H1 (cell line): ENCODE measurements at places on chromosomes 12 and 14. TPM values are rescaled to one million over a fixed set of nuclear protein-coding genes. Genes with fewer than 3 reads are reported as not detected.
A peak's percentile ranks its signal among the peaks of the same experiment; 100 is the strongest.

GRCh38 chr12:118866346-118866745 is 115.0 kb upstream of the SRRM4 start:
- H3K4me3 ChIP-seq, result no peak overlapping the region
- H3K36me3 ChIP-seq, result no peaks in the 10 kb centered on the region
- no peaks in the 10 kb centered on the region for H3K27me3 ChIP-seq
- 0 out of 2 replicates have a peak, but pooled peaks cover 2% of the 10 kb centered on the region for H3K4me1 ChIP-seq
- DNase-seq, result peak; percentile 62

DNA sequence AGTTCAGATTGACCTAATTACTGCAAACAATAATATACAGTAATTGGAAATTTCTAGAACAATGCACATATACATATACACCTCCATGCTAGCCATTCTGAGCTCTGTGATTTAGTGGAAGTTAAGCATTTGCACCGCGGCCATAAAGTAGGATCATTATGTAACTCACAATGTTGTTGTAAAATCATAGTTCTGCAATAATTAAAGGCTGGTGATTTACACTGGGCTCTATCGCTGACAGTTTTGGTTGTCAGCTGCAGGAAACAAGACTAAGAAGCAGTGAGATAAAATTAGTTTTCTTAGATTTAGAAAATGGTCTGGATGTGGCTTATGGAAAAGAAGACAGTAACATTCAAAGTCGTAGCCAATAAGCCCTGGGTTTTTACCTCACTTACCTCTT is 776.3 kb downstream of the TMEM121 start:
- H3K36me3 ChIP-seq, result no peaks in the 10 kb centered on the region
- H3K4me1 ChIP-seq, result no peaks in the 10 kb centered on the region
- H3K4me3 ChIP-seq, result no peak overlapping the region
- DNase-seq, result no peak

GRCh38 chr12:9118158-9118557 is 2.4 kb upstream of the A2M start:
- H3K36me3 ChIP-seq, result no peaks in the 10 kb centered on the region
- H3K4me3 ChIP-seq, result no peak overlapping the region
- no peaks in the 10 kb centered on the region for H3K27me3 ChIP-seq
- H3K4me1 ChIP-seq, result no peaks in the 10 kb centered on the region
- H3K27ac ChIP-seq, result no peak overlapping the region

- H3K27me3 ChIP-seq, result no peaks in the 10 kb centered on the region
- no peaks in the 10 kb centered on the region; the same call in 1 of the 2 replicates for H3K4me1 ChIP-seq
- no peak for DNase-seq
- H3K36me3 ChIP-seq, result no peaks in the 10 kb centered on the region
- H3K27ac ChIP-seq, result no peak overlapping the region
- H3K4me3 ChIP-seq, result no peak overlapping the region
Observed at GRCh38 chr14:95269493-95269892, 50.2 kb downstream of the CLMN start.

GRCh38 chr14:103058164-103059055 is 1.1 kb upstream of the CDC42BPB start:
- DNase-seq, result no peak
- peak overlapping the region; percentile 54 for H3K4me3 ChIP-seq
- H3K4me1 ChIP-seq, result no peaks in the 10 kb centered on the region
- H3K27me3 ChIP-seq, result no peaks in the 10 kb centered on the region
- no peak overlapping the region for H3K27ac ChIP-seq
- H3K36me3 ChIP-seq, result no peaks in the 10 kb centered on the region

GRCh38 chr14:61537563-61538463 is 157.5 kb upstream of the HIF1A start:
- no peak for DNase-seq
- H3K36me3 ChIP-seq, result no peaks in the 10 kb centered on the region
- peaks cover 13% of the 10 kb centered on the region; the same call in 1 of the 2 replicates for H3K4me1 ChIP-seq
- H3K27ac ChIP-seq, result peak overlapping the region; percentile 54; the same call in 1 of the 2 replicates

DNA sequence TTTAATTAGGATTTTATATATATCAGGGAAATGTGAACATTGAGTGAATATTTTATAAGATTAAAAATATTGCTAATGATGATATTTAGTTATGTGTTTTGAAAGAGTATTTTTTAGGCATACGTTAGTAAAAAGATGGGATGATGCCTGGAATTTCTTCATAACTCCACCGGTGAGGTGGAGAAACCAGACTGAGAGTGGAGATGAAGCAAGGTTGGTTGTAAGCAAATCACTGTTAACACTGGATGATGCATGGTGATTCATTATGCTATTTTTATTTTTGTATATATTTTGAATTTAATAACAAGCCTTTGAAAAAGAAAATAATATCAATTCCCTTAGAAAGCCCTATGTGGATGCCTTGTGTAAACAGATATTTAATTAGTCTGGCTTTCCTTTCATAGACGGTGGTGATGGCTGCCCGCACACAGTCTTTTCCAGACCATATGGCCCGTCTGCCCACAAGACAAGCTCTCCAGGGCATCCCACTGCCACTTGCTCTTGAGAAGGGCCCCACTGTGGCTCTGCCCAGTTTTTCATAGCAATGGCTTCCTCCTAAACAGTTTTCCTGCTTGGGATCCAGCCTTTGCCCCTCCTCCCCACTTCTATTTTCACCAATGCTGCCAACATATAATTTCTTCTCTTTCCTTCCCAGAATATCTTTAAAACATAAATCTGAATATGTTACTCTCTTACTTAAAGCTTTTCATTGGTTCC is 95.4 kb downstream of the HELB start:
- H3K4me3 ChIP-seq, result no peak overlapping the region
- H3K36me3 ChIP-seq, result no peaks in the 10 kb centered on the region
- no peak overlapping the region for H3K27ac ChIP-seq
- H3K27me3 ChIP-seq, result no peaks in the 10 kb centered on the region
- no peak for DNase-seq

GRCh38 chr12:67039995-67040860 is 228.9 kb upstream of the CAND1 start:
- no peak overlapping the region for H3K4me3 ChIP-seq
- H3K36me3 ChIP-seq, result no peaks in the 10 kb centered on the region
- no peak overlapping the region for H3K27ac ChIP-seq
- no peaks in the 10 kb centered on the region for H3K27me3 ChIP-seq
- H3K4me1 ChIP-seq, result no peaks in the 10 kb centered on the region

- DNase-seq, result no peak
- H3K36me3 ChIP-seq, result no peaks in the 10 kb centered on the region
- no peak overlapping the region for H3K27ac ChIP-seq
- H3K4me1 ChIP-seq, result no peaks in the 10 kb centered on the region
- H3K4me3 ChIP-seq, result no peak overlapping the region
Observed at GRCh38 chr12:100484891-100485471, 11.3 kb downstream of the NR1H4 start.

DNA sequence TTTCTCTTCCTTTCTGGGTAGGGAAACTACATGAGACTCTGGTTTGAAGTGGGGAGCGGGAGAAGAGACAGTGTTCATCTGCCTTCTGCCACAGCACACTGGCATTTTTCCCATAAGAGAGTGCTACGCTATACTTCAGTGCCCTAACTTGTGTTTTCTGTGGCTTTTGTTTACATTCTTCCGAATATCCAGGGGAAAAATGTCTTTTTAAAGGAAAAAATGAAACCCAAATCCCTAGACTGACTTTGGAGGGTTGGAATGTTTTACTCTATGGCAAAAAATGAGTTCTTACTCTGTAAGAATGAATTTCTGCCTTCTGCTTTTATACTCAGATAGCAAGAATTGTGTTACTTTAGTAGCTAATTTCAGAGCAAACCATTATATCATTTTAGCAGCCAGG is 88.1 kb upstream of the TMEM263 start:
- peaks cover 5% of the 10 kb centered on the region for H3K4me1 ChIP-seq
- no peaks in the 10 kb centered on the region for H3K27me3 ChIP-seq
- peaks cover 5% of the 10 kb centered on the region; the same call in 1 of the 2 replicates for H3K36me3 ChIP-seq
- H3K27ac ChIP-seq, result no peak overlapping the region

- peak within 1 kb of the TSS; percentile 54 for H3K4me3 ChIP-seq
- H3K36me3 ChIP-seq, result no peaks in the 10 kb centered on the region
- H3K4me1 ChIP-seq, result peaks cover 24% of the 10 kb centered on the region
- H3K27ac ChIP-seq, result 0 out of 2 replicates have a peak within 1 kb of the TSS, but pooled peaks have one; percentile 6
- peaks cover 9% of the 10 kb centered on the region for H3K27me3 ChIP-seq
Observed at GRCh38 chr12:125185740-125186470, 120.7 kb downstream of the AACS start.

GRCh38 chr12:94768398-94769046 is 118.2 kb upstream of the TMCC3 start:
- DNase-seq, result no peak
- H3K4me1 ChIP-seq, result peaks cover 4% of the 10 kb centered on the region
- H3K36me3 ChIP-seq, result no peaks in the 10 kb centered on the region
- H3K27me3 ChIP-seq, result no peaks in the 10 kb centered on the region
- H3K4me3 ChIP-seq, result no peak overlapping the region

- H3K27me3 ChIP-seq, result no peaks in the 10 kb centered on the region
- H3K27ac ChIP-seq, result no peak overlapping the region
- H3K4me1 ChIP-seq, result no peaks in the 10 kb centered on the region
- DNase-seq, result no peak
- no peak overlapping the region for H3K4me3 ChIP-seq
- H3K36me3 ChIP-seq, result peaks cover 4% of the 10 kb centered on the region; the same call in 1 of the 2 replicates
Observed at GRCh38 chr12:79659961-79660431, 30.8 kb downstream of the PAWR start.

- no peak overlapping the region for H3K4me3 ChIP-seq
- no peaks in the 10 kb centered on the region for H3K36me3 ChIP-seq
- DNase-seq, result no peak
- H3K4me1 ChIP-seq, result no peaks in the 10 kb centered on the region
- H3K27ac ChIP-seq, result no peak overlapping the region
Observed at GRCh38 chr12:87368259-87368658, 660.9 kb downstream of the C12orf50 start.

GRCh38 chr12:108668063-108668462 is 34.4 kb upstream of the SELPLG start:
- H3K4me3 ChIP-seq, result no peak overlapping the region
- H3K4me1 ChIP-seq, result peaks cover 3% of the 10 kb centered on the region
- H3K36me3 ChIP-seq, result no peaks in the 10 kb centered on the region
- no peaks in the 10 kb centered on the region for H3K27me3 ChIP-seq
- H3K27ac ChIP-seq, result no peak overlapping the region
- no peak for DNase-seq

DNA sequence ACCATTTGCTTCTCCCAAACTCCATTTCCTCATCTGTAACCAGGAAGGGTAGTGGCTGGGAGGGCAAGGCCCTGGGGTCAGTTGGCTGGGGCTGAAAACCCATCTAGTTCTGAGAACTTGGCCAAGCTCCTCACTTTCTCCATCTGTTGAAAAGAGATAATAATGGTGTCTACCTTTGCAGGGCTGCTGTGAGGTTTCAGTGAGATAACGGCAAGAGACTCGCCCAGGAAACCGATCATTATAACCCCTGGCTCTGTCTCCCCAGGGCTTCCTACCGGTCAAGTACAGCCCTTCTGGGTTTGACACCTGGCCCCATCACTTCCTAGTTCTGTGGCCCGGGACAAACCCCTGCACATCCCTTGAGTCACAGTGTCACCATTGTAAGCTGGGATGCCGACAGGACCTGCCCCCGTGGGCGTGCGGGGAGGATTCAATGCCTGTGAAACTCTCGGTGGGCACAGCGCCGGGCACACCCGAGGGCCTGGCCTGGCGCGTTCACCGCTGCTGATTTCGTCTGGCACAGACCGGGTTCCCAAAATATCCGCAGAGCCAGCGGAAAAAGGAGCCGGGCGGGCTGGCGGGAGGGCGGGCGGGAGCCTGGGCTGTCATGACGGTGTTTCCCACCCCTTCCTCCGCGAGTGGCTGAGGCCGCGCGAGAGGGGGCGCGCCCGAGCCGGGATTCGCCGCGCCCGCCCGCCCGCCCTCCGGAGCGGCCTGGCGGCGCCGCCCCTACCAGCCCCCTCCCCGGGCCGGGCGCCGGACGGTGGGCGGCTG is 4.4 kb downstream of the KMT5A start:
- H3K4me3 ChIP-seq, result peak overlapping the region; percentile 67
- no peak overlapping the region for H3K27ac ChIP-seq
- H3K4me1 ChIP-seq, result peaks cover 1% of the 10 kb centered on the region
- DNase-seq, result no peak
- H3K27me3 ChIP-seq, result peaks cover 1% of the 10 kb centered on the region
- H3K36me3 ChIP-seq, result no peaks in the 10 kb centered on the region

DNA sequence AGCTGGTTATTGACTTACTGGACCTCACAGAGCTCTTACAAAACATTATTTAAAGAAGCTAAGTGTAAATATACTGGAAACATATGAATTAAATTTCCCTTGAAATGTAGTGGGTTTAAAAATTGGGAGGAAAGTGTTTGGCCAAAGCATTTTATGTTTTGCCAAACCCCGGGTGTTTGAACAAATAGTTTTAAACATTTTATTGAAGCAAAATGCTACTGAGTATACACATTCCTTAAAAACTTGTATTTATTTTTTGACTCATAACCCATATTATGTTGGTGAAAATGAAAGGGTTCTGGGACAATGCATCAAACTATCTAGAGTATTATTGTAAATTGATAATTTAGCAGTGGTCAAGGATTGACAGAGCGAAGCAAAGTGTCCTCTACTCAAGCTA is 1048.5 kb downstream of the SLC6A15 start:
- H3K4me1 ChIP-seq, result no peaks in the 10 kb centered on the region
- no peaks in the 10 kb centered on the region for H3K27me3 ChIP-seq
- no peak overlapping the region for H3K27ac ChIP-seq
- H3K36me3 ChIP-seq, result no peaks in the 10 kb centered on the region
- no peak for DNase-seq

GRCh38 chr14:99628887-99629618 is 15.9 kb upstream of the HHIPL1 start:
- H3K27me3 ChIP-seq, result no peaks in the 10 kb centered on the region
- peak; percentile 89 for DNase-seq
- H3K27ac ChIP-seq, result no peak overlapping the region
- no peak overlapping the region for H3K4me3 ChIP-seq
- no peaks in the 10 kb centered on the region for H3K36me3 ChIP-seq

- no peak overlapping the region for H3K27ac ChIP-seq
- H3K36me3 ChIP-seq, result peaks cover 6% of the 10 kb centered on the region; the same call in 1 of the 2 replicates
- peak overlapping the region; percentile 84 for H3K4me3 ChIP-seq
- peaks cover 8% of the 10 kb centered on the region for H3K27me3 ChIP-seq
Observed at GRCh38 chr12:120367233-120367923, 1.6 kb downstream of the MSI1 start.

Gene KLRC3
- polyA plus RNA-seq, result not detected in 2 replicates

Gene CLEC7A
- 0.06 and 0.09 TPM in 2 replicates for polyA plus RNA-seq

Gene CCDC38
- polyA plus RNA-seq, result 0.02 TPM in 1 of 2 replicates, not detected in the other

Gene KRT86
- polyA plus RNA-seq, result 0.09 and 0.12 TPM in 2 replicates

Gene CPM
- polyA plus RNA-seq, result 0.33 and 0.85 TPM in 2 replicates

Gene HCAR1
- polyA plus RNA-seq, result 0.02 TPM in 1 of 2 replicates, not detected in the other

Gene KRT82
- polyA plus RNA-seq, result not detected in 2 replicates
